ENCODE measurements at places on chromosomes 2 and 18.

DNA sequence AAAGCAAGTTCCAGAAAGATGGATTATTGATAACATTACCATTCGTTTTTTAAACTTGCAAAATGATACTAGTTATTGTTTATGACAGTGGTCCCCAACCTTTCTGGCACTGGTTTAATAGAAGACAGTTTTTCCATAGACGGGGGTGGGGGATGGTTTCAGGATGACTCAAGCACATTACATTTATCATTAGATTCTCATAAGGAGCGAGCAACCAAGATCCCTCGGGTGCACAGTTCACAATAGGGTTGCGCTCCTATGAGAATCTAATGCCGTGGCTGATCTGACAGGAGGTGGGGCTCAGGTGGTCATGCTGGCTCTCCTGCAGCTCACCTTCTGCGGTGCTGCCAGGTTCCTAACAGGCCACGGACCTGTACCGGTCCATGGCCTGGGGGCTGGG is 86.2 kb downstream of the BCL2 start:
- no peak for DNase-seq

DNA sequence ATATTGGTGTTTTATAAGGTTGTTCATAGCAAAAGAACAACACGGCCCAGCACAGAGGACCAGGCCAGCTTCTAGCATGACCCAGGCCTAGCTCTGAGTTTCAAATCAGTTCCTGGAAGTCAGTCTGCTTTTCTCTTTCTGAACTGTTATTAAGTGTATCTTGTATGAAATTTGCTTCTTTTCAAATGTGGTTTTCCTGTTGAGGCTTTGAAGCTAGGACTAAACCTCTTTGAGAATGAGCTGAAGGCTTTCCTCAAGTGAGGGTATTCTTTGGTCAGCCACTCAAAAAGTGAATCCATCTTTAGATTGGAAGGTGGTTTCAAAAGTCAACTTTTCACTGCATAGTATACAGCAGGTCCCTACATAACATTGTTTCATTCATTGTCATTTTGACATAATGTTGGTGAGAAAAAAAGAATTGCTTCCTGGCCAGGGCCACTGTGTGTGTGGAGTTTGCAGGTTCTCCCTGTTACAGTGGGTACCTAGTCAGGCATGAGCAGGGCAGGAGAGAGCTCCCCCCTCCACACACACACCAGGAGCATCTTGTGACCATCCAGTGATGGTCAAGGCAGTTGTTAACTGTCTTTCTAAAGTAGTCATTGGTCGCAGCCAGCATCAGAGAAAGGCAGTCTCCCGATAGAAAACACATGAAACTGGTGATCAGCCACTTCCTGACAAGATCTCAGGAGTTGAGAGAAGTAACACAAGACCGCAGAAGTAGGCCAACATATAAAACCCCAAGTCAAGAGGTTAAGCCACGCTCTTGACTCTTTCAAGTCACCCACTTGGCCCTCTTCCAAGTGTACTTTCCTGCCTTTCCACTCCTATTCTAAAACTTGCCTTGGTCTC is 6.7 kb upstream of the ACAA2 start:
- DNase-seq = no peak

- no peak for DNase-seq
These were observed 77.0 kb upstream of the PTPRM start for GRCh38 chr18:7490104-7490503.

DNA sequence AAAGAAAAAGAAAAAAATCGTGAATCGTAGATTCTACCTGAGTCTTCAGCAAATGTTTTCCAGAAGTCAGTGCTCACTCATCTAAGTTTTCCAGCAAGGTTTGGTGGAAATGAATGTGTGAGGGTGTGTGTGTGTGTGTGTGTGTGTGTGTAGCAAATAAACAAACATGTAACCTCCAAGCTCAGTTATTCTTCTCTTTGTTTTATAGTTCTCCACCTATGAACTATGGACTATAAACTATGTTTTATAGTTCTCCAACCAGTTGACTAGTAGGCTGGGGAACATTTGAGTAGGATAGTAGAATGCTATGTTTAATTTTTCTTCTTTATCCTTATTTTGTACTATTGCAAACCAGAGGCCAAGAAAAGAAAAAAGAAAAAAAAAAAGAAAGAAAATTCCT is 44.6 kb upstream of the SERPINE2 start:
- no peak for DNase-seq
